NCI-H1092 treated with DMSO at 0.1 percent for 48 hours (cell line): ENCODE measurements at places on chromosomes 16 and 17.

DNA sequence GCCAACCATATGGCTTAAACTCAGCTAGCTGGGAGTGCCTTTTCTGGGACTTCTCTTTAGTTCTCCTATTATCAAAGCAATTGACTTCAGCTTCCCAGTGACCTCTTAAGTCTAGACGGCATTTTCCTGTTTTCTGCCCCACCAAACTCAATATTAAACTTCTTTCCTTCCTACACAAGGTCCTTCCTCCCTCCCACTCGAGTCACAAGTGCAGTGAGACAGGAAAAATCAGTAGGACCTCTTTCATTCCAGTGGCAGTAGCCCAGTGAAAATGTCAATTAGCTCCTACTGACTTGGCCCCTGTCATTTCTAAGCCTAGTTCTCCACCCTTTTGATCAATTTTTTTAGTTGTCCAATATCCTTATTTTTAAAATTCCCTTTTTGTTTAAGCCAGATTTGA is 9.6 kb upstream of the NACA2 start:
- no peak for DNase-seq

DNA sequence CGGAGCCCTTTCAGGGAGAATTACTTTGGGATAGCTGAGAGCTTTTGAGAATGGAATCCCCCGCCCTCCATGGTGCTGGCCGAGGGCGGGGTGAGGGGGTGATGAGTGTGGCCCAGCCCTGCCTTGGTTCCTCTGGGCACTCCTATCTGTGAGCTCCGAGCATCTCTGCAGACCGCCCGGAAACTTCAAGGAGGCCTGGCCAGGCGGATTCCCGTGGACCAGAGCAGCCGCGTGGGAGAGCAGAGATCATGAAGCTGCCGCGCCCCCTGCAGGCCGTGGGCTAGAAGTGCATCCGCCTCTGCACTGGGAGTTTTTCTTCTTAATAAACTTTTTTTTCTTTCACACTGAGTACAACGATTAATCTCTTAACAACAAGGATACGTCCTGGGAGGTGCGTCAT is 392.9 kb upstream of the EEF2KMT start:
- DNase-seq, result peak; percentile 14

DNA sequence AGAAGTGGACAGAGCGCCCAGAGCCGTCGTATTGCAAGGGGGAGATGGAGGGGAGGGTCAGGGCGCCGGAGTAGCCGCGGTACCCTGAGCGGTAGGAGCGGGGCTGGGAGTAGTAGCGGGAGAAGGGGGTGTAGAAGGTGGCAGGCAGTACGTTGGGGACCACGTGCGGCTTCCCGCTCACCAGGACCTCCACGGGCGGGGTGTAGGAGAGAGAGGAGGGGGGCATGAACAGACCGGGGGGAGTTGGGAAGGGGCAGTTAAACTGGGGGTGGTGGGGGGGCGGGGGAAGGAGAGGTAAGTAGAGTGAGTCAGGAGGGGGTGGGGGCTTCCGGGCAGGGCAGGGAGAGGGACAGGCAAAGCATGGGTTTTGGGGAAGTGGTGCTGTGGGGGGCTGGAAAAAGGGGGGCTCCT is 16.8 kb downstream of the ST6GALNAC2 start:
- DNase-seq, result no peak

DNA sequence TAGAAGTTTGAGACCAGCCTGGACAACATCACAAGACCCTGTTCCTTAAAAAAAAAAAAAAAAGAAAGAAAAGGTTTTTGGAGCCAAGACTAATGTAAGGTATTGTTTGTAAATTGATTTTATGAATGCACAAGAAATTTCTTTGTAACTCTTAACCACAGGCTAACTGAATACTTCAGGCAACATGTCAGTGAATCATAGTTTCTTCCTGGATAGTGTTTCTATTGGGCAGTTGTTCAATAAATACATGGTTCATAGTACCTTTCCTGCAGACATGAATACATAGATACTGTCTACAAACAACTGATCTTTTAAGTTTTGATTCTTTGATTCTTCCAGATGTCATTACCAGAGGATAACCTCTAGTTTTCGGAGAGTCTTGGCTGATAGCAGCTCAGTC is 11.6 kb downstream of the DDX42 start:
- no peak for DNase-seq

GRCh38 chr16:85534536-85535351 is 78.4 kb upstream of the GSE1 start:
- no peak for DNase-seq

DNA sequence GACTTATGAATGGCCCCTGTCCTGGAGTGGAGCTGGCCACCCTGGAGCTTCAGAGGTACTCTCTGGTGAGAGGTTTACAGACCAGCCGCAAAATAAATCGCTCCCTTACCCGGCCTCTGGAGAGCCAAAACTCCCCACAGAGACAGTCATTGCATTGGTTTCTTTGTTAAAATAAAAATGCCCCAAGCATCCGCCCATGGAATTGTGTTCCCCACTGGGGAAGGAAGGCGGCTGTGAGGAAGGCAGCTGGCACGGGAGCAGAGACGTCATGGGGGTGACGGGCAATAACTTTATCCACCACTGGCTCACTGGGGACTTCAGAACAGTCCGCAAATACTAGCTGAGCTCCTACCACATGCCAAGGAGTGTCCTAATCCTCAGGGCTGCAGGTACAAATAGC is 266.2 kb upstream of the FOXF1 start:
- no peak for DNase-seq

- DNase-seq, result no peak
These were observed 167.9 kb downstream of the CCT6B start for GRCh38 chr17:34793231-34793908.

DNA sequence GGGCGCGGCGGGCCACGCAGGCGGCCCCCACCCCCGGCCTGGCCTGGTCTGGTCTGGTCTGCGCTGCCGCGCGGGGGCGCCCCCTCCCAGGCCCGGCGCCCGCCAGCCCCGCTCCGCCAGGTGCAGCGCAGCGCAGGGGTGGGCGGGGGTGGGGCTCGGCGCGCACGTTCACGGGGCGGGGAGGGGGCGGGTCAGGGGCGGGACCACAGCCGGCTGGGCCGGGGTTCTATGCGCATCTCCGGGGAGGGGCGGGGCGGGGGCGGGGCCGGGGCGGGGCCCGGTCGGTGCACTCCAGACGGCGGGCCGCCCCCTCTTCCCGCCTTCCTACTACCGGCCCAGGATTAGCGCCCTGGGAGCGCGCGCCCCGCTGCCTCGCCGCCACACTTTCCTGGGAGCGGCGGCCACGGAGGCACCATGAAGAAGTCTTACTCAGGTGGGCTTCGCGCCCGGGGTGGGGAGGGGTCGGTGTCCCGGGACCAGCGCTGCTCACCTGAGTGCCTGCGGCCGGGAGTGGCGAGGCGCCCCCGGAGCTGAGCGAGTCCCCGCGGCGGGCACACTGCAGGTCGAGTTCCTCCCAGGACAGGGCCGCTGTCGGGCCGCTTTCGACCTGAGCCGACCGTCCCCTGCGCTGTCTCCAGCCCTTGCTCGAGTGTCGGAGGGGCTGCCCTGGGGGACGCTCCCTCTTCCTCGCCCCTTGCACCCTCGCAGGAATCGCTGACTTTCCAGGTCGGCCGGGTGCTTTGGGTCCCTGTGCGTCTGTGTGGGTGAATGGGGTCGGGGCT is 140.5 kb downstream of the SEC14L1 start:
- peak; percentile 52 for DNase-seq

DNA sequence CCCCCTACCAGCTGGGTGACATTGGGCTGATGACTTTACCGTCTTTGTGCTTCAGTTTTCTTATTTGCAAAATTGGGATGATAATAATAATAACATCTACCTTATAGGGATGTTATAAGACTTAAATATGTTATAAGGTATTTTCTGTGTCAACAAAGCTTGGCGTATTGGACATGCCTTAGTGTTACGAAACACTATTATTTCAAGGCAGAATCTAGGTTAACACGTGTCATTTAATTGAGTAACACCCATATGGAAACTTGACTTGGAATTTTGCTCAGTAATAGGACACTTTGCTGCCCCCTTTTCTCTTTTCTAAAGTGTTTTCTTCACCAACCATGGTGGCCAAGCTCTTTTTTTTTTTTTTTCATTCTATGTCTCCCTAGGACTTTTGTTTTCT is 294.2 kb upstream of the SALL1 start:
- DNase-seq, result no peak

DNA sequence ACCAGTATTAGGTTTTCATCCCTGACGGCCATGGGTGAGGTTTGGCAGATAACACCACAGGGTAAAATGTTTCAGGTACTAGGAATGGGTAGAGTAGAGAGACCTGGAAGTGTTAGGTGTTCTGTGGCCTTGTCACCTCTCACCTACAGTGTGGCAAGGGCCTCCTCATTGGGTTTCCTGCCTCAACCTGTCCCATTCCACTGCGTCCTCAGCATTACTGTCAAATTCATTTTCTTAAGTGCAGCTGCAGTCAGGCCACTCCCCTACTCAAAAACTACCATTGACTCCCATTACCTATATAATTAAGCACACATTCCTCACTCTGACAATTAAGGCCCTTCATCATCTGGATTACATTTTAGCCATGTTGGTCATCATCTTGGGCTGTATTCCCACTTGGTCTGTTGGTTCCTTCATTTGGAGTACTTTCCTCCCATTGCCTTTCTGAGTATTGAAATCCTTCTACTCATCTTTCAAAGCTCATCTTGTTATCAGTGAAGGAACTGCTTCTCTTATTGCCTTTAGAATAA is 64.5 kb downstream of the NUP88 start:
- DNase-seq, result no peak

- no peak for DNase-seq
These were observed 28.5 kb upstream of the MAF start for GRCh38 chr16:79628988-79629387.

GRCh38 chr16:56603589-56603988 is 4.8 kb upstream of the MT2A start:
- DNase-seq, result no peak

- DNase-seq, result peak; percentile 57
These were observed 13.1 kb downstream of the BCAR1 start for GRCh38 chr16:75238132-75238852.

GRCh38 chr17:6498901-6499540 is 54.8 kb downstream of the PIMREG start:
- no peak for DNase-seq

DNA sequence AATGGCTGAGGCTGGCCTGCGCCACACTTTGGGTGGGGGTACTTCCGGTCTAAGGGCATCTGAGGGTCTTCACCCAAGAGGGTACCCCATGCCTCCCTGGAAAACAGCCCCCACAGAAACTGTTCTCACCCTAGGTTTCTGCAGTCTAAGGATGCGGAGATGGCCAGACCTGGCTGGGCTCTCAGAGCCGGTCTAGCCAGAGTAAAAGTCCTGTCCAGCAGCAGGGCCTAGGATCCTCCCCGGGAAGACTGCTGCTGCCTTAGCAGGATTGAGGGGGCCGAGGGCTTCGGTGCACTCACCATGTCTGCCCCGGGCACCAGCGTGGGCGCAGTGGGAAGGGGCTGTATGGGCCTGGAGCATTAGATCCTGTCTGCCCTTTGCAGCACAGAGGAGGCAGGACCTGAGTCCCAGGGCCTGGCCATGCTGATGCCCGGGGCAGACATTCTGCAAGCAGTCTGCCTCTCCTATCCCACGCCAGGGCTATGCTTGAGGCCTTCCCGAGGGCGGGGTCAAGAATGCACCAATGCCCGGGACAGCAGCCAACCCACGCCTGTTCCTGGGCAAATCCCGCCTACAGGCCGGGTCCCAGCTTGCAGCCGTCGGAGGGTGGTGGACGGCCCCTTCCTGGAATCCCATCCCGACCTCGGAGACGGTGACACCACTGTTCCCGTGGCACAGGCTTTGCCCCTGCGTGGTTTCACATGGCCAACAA is 54.7 kb downstream of the CBFA2T3 start:
- DNase-seq, result no peak

GRCh38 chr17:44961921-44962350 is 6.2 kb downstream of the C1QL1 start:
- DNase-seq, result no peak

DNA sequence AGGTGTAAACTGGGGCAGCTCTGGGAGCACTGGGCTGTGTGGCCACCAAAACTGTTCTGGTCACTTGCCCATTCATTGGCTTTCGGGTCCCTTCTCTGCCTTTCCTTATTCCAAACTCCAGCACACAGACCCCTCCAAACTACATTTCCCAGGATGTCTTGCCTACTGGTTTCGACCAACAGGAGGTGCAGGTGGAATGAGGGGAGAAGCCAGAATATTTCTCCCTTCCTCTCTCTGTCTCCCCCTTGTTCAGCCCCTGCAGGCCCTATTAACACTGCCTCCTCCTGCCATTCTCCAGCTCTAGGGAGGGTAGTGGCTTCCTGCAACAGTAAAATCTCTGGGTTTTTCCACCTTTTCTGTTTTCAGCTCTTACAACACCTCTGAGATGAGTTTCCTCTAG is 13.2 kb upstream of the NAGPA start:
- DNase-seq, result no peak

DNA sequence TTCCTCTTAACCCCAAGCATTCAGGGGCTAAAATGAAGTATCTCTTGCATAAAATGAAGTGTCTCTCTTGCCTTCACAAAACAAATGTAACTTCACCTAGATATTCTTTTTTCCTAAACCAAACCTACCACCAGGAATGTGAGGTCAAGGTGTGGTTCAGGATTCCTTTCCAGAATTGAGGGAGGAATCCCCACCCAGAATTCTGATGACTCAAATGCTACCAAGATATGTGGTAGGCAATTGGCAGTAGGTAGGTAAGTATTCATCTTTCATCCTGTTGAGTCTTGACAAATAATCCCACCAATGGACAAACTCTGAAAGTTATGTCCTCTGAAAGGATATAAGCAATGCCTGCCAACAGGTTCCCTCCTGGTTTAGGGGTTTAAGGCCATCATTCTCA is 26.2 kb downstream of the TRIM16 start:
- DNase-seq, result no peak

DNA sequence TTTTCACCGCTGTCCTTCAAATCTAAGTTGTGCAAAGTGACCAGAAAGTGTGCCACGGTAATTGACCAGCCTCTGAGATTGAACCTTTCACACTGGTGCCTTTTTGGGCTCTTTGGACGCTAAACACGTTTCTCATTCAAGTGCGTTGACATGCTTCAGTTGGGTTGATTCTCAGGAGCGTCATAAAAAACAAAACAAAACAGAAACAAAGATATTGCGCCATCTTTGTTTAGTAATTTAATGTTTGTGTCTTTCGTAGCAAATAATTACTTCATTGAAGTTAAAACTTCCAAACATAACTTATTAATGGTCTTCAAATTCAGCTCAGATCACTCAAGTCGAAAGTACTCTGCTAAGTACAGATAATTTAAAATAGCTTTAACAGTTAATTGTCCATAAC is 80.2 kb downstream of the OR1D5 start:
- no peak for DNase-seq

GRCh38 chr16:4733747-4734062 is 366 bp downstream of the ANKS3 start:
- peak; percentile 62 for DNase-seq
